ENCODE measurements at places on chromosomes 4 and X. TPM values are rescaled to one million over a fixed set of nuclear protein-coding genes. Genes with fewer than 3 reads are reported as not detected.

- DNase-seq = no peak
Measured at GRCh38 chr4:142009751-142010150, 373.4 kb downstream of the IL15 start.

DNA sequence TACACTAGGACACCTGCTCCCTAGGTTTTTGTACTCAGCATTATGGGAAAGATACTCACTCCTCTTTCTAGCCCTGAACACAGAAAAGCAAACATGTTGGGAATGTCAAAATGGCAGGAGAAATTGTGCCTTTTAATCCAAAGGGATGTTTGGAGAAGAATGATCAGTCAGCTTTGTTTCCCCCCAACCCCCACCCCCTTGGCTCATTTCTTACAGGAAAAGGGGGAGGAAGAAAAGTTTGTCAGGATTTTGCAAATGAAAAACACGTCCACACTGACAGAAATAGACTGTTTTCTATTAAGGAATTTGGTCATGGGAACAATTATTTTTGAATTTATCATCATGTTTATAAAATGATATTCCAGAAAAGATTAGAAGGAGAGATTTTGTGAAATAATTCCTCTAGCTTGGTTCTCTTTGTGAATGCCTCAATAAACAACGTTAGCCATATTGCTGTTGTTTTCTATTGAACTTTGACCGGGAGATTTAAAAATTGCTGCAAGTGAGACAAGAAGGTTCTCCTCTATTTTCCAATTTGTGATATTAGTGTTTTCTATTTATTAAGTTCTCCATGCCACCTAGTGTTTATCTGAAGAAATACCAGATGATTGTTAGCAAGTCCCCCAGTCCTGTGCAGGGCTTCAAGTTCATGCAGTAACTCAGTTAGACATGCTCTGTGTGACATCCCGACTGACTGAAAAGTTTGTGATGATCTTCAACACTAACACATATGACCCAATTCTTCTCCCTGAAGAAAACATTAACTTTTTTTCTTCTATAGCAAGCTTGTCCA lies 31.3 kb upstream of the TFDP3 start:
- DNase-seq = peak; percentile 44

GRCh38 chrX:44898411-44899221 lies 25.6 kb downstream of the KDM6A start:
- DNase-seq = no peak

- DNase-seq = no peak
Measured at GRCh38 chrX:18698737-18699650, 8.5 kb upstream of the PPEF1 start.

DNA sequence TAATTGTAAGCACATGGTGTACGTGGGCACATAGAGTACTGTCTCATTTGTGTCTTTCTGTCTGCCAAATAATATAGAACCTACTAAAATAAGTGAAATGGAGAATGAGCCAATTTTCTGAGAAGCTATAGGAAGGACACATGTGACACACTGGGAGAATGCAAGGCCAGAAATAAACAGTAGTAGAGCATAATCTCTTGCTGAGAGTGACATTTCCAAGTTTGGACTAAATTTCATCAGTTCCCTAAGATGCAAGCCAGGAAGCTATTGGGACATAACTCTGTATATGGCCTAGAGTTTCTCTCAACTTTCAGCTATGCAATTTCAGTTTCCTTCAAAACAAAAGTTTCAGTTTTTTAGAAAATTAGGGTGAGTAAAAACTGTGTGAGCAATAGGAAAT lies 638.7 kb downstream of the PCDH18 start:
- DNase-seq = peak; percentile 80

GRCh38 chr4:11954093-11954492 lies 525.4 kb upstream of the HS3ST1 start:
- peak; percentile 36 for DNase-seq

DNA sequence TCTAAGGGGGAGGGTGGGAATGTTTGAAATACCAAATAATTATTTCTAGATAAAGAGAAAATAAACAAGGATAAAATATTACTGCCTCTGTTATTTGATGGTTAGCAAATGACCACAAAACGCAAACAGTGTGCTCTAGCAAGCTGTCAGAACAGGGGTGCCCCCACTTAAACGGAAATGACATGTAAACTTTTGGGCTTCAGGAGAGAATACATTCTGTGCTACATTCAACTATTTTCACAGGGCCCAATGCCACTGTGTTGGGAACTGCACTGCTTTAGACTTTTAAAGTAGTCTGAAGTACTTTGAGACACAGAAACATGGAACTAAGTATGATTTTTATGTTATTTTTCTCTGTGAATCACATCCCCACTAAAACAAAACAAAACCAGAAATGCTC lies 14.1 kb downstream of the CD40LG start:
- DNase-seq = no peak

- peak; percentile 68 for DNase-seq
Measured at GRCh38 chr4:55169352-55169961, 44.1 kb upstream of the KDR start.

DNA sequence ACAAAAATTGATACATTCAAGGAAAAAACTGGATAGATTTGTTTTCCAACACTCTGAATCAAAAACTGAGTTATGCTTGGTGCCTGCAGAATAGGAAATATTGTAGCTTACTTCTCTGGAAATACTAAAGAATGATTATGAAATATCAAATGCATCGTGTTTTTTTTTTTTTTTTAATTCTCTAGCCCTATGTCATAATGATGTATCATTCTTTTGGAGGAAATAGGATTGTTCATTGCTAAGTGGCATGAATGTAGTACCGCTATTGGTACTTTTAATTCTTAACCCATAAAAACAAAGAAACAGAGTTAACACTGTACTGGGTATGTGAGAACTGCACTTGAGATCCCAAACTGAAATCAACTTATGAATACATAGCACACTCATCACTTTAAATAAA lies 7.6 kb upstream of the FAM200B start:
- DNase-seq = no peak

- DNase-seq = peak; percentile 27
Measured at GRCh38 chr4:38805530-38806145, 1.0 kb upstream of the TLR1 start.

- DNase-seq = no peak
Measured at GRCh38 chr4:9608300-9608699, 164.1 kb downstream of the DEFB131A start.

GRCh38 chr4:112156553-112156952 lies 11.3 kb downstream of the FAM241A start:
- DNase-seq = no peak

AKAP14 gene
- polyA plus RNA-seq = 7.6 TPM

LDOC1 gene
- 21.7 TPM for polyA plus RNA-seq

ADGRG4 gene
- polyA plus RNA-seq = not detected

SOX3 gene
- polyA plus RNA-seq = not detected

GAGE12D gene
- polyA plus RNA-seq = not detected

PCYT1B gene
- polyA plus RNA-seq = 0.35 TPM

ARAP2 gene
- polyA plus RNA-seq = 5.9 TPM

HSD17B13 gene
- 0.15 TPM for polyA plus RNA-seq

CCDC149 gene
- 8.6 TPM for polyA plus RNA-seq

All from lung (tissue), 17 donors.